Parietal lobe (tissue), 2 donors: ENCODE measurements at places on chromosomes 4 and X. TPM values are rescaled to one million over a fixed set of nuclear protein-coding genes. Genes with fewer than 3 reads are reported as not detected.

CEP44 gene
- 33.8 TPM for total RNA-seq

PCDH11X gene
- 141 TPM for total RNA-seq

TEX11 gene
- not detected for total RNA-seq

APEX2 gene
- 2.2 TPM for total RNA-seq
